ENCODE measurements at places on chromosomes 3 and 15. TPM values are rescaled to one million over a fixed set of nuclear protein-coding genes. Genes with fewer than 3 reads are reported as not detected.

DNA sequence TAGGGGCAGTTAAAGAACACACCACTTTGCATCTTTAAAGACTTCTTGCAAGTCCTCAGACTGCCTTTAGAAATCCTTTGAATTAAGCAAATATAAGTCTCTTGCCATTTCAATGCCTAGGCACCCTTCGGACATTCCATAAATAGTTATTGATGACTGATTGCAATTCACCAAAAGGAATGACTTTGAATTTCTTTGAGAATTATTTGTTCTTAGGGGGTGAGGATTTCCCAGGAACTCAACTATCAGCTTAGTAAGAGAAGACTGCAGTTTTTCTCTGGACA is 495 bp upstream of the MYEF2 start:
- peaks cover 14% of the 10 kb centered on the region for H3K4me1 ChIP-seq
- peaks cover 7% of the 10 kb centered on the region for H3K27me3 ChIP-seq
- H3K27ac ChIP-seq, result no peak overlapping the region
- peaks cover 2% of the 10 kb centered on the region for H3K36me3 ChIP-seq
- H3K4me3 ChIP-seq, result peak overlapping the region; percentile 55

DNA sequence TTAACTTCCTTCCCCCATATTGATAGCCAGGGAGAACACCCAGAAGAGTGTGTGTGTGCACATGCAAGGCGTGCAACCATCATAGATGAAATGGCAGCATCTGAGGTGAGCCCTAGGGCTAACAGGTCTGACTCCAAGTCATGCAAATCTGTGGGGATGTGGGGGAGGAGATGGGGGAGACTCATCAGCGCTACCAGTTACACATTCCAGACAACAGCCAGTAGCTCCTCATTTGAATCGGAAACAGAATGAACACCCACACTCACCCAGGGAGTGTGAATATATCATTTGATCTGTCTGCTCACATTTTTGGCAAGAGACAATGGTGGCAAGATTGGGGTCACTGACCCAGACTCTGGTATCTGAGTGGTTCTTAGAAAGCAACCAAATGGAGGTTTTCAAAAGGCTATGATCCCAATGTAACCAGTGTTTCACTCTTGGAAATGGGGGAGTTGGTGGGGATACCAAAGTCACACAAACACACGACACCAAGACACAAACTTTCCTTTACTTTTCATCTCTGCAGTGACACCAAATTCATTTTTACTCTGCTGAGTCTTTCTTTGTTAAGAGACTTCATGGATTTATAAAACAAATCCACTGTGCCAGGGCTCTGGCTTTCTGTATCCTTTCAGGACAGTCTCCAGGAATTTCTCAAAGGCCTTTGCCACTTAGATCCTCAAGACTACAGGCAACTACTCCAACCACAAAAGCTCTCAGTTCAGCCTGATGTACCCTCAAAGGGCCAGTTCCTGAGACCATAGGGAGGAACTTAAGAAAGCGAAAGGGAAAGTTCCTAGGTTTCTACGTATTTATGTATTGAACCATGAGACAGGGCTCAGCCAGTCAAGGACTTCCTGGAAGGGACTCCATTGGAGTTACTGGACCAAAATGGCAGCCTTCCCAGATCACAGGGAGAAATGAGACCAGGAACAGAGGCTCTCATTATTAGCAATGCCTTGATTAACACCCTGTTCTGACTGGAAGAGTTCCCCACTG is 2.2 kb downstream of the CDCP1 start:
- no peak overlapping the region for H3K27ac ChIP-seq
- H3K4me1 ChIP-seq, result peaks cover 33% of the 10 kb centered on the region
- peaks cover 29% of the 10 kb centered on the region for H3K27me3 ChIP-seq
- no peak overlapping the region for H3K4me3 ChIP-seq

IP6K2 gene
- total RNA-seq, result 72.3 TPM

DNA sequence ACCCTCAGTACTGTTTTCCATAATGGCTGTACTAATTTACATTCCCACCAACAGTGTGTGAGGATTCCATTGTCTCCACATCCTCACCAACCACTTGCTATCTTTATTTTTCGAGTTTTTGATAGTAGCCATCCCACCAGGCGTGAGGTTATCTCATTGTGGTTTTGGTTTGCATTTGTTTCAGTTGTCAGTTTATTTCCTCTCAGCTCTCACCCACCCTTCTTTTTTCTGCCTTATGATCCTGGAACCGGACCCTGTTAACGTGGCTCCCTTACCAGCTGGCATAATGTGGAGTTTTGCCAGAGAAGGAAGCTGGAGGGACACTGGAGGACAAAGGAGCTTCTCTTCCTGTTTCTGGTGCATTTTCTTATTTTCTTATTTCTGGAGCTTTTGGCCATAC is 25.1 kb upstream of the SH3GL3 start:
- no peaks in the 10 kb centered on the region for H3K36me3 ChIP-seq
- no peaks in the 10 kb centered on the region for H3K4me1 ChIP-seq
- H3K27me3 ChIP-seq, result peaks cover 6% of the 10 kb centered on the region

- H3K27ac ChIP-seq, result peak overlapping the region; percentile 79
- H3K27me3 ChIP-seq, result no peaks in the 10 kb centered on the region
- H3K4me3 ChIP-seq, result peak overlapping the region; percentile 60
- no peaks in the 10 kb centered on the region for H3K36me3 ChIP-seq
- DNase-seq, result peak; percentile 65
These were observed 90.2 kb downstream of the LINGO1 start for GRCh38 chr15:77542491-77543001.

GRCh38 chr15:74340150-74340549 is 27.3 kb downstream of the CYP11A1 start:
- DNase-seq, result no peak
- peaks cover 3% of the 10 kb centered on the region for H3K4me1 ChIP-seq
- H3K4me3 ChIP-seq, result no peak overlapping the region
